ENCODE measurements at places on chromosomes 5 and 9. TPM values are rescaled to one million over a fixed set of nuclear protein-coding genes. Genes with fewer than 3 reads are reported as not detected.

- DNase-seq, result no peak
- no peaks in the 10 kb centered on the region for H3K36me3 ChIP-seq
- peak overlapping the region; percentile 87 for H3K27ac ChIP-seq
- H3K4me3 ChIP-seq, result no peak overlapping the region
- H3K4me1 ChIP-seq, result peaks cover 48% of the 10 kb centered on the region
Observed at GRCh38 chr9:94140791-94141790, 56.8 kb downstream of the PTPDC1 start.

DNA sequence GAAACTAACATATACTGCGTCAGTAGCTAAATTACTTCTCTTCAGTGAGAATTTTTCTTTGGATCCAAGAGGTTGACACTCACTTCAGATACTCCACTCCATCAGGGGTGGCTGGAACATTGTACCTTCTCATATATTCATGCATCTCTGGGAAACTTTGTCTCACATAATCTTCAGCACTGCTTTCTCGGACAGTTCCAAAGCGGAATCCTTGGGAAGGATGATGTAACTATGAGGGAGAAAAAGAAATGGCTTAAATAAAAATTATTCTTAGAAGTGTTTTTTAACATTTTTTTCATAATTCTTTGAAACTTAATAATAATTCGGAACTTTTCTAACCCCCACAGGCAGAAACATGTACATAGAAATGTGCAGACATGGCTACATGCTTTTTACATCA lies 33.4 kb upstream of the PPP3R2 start:
- no peaks in the 10 kb centered on the region for H3K36me3 ChIP-seq
- no peak overlapping the region for H3K4me3 ChIP-seq
- no peak for DNase-seq
- H3K27ac ChIP-seq, result no peak overlapping the region
- H3K4me1 ChIP-seq, result no peaks in the 10 kb centered on the region

DNA sequence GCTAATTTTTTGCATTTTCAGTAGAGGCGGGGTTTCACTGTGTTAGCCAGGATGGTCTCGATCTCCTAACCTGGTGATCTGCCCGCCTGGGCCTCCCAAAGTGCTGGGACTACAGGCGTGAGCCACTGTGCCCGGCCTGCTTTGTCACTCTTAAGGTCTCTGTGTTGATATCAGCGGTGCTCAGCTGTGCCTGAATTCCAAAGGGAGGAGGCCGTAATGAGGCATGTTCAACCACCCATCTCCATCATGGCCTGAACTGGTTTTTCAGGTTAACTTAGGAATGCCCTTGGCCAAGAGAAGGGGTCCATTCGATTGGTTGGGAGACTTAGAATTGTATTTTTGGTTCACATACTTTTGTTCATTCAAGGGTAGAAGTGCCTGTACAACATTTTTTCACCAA lies 22.0 kb downstream of the HSD17B3 start:
- no peaks in the 10 kb centered on the region for H3K27me3 ChIP-seq
- no peaks in the 10 kb centered on the region for H3K36me3 ChIP-seq
- H3K4me3 ChIP-seq, result no peak overlapping the region
- peaks cover 20% of the 10 kb centered on the region for H3K4me1 ChIP-seq
- peak; percentile 92 for DNase-seq

- no peak for DNase-seq
- no peak overlapping the region for H3K4me3 ChIP-seq
- H3K36me3 ChIP-seq, result no peaks in the 10 kb centered on the region
- H3K27me3 ChIP-seq, result no peaks in the 10 kb centered on the region
- H3K27ac ChIP-seq, result no peak overlapping the region
Observed at GRCh38 chr5:126811515-126812198, 34.7 kb downstream of the LMNB1 start.

GRCh38 chr9:134326724-134327601 lies 708 bp downstream of the RXRA start:
- peak overlapping the region; percentile 87 for H3K27ac ChIP-seq
- DNase-seq, result peak; percentile 47
- H3K4me3 ChIP-seq, result peak overlapping the region; percentile 81
- H3K36me3 ChIP-seq, result no peaks in the 10 kb centered on the region
- peaks cover 62% of the 10 kb centered on the region for H3K4me1 ChIP-seq

DNA sequence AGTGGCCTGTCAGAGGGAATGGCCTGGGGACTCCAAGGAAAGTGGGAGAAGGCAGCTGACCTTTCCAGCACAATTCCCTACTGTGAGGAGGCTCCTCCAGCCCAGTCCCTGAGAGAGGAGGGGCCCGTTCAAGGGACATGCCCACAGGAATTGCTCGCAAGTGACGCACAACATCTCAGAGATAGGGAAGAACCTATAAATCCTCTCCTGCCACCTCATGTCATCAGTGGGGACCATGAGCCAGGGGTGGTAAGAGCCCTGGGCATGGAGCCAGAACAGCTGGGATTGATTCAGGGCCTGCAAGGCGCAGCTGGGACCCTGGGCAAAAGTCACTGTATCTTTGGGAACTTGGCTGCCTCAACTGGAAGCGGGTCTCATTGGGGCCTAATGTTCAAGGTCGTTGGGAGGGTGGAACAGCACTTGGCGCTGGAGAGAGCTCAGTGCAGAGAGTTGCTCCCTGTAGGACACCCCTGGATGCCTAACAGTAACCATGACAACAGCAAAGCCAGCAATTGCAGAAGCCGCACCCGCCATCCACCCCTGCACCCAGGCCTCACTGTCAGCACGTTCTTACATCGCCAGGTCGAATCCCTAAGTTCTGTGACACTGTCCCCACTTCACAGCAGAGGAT lies 41.3 kb upstream of the ORM1 start:
- H3K36me3 ChIP-seq, result no peaks in the 10 kb centered on the region
- no peaks in the 10 kb centered on the region for H3K27me3 ChIP-seq
- no peak overlapping the region for H3K4me3 ChIP-seq
- no peaks in the 10 kb centered on the region for H3K4me1 ChIP-seq

GRCh38 chr5:138824924-138825863 lies 49.9 kb downstream of the LRRTM2 start:
- no peak overlapping the region for H3K4me3 ChIP-seq
- peaks cover 14% of the 10 kb centered on the region for H3K36me3 ChIP-seq
- no peak for DNase-seq
- H3K4me1 ChIP-seq, result no peaks in the 10 kb centered on the region

DNA sequence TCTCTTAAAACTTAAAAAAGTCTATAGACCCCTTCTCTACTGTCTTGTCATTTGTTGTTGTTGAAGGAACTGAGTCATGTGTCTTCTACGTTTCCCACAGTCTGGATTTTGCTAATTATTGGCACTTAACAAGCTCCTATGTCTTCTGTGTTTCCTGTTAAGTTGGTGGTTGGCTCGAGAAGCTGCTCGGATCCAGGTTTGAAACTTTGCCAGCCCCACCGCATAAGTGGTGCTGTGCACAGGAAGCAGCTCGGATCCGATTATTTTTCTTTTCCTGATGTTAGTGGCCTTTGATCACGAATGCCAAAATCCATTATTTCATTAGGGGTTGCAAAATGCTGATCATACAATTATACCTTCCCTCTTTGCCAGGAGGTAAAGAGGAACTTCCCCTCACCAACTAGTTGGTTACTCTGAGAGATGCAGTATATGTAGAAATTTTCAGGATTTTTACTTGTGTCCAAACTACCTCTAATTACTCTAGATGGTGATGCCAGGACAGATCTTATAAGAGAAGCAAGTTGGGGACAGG lies 186.5 kb downstream of the NSG2 start:
- H3K4me3 ChIP-seq, result no peak overlapping the region
- H3K36me3 ChIP-seq, result no peaks in the 10 kb centered on the region
- DNase-seq, result peak; percentile 33
- H3K27ac ChIP-seq, result no peak overlapping the region
- no peaks in the 10 kb centered on the region for H3K27me3 ChIP-seq

DNA sequence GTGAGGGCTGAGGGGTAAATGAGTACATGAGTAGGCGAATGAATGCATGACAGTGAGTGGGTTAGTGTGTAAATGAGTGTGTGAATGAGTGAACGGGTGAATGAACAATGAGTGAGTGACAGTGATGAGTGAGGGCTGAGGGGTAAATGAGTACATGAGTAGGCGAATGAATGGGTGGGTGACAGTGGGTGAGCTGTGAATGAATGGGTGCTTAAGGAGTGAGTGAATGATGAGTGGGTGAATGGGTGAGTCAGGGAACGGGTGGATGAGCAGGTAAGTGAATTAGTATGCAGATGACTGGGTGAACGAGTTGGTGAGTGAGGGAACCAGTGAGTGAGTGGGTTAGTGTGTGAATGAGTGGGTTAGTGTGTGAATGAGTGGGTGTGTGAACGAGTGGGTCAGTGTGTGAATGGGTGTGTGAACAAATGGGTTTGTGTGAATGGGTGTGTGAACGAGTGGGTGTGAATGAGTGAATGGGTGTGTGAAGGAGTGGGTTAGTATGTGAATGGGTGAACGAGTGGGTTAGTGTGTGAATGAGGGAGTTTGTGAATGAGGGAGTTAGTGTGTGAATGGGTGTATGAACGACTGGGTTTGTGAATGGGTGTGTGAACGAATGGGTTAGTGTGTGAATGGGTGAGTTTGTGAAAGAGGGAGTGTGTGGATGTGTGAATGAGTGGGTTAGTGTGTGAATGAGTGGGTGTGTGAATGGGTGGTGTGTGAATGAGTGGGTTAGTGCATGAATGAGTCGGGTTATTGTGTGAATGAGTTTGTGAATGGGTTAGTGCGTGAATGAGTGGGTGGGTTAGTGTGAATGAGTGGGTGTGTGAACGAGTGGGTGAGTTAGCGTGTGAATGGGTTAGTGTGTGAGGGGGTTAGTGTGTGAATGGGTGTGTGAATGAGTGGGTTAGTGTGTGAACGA lies 32.9 kb downstream of the NKD2 start:
- DNase-seq, result no peak
- H3K4me1 ChIP-seq, result no peaks in the 10 kb centered on the region
- no peak overlapping the region for H3K4me3 ChIP-seq
- H3K27me3 ChIP-seq, result no peaks in the 10 kb centered on the region
- H3K27ac ChIP-seq, result no peak overlapping the region

GRCh38 chr5:131607418-131607817 lies 27.6 kb downstream of the RAPGEF6 start:
- no peaks in the 10 kb centered on the region for H3K27me3 ChIP-seq
- H3K4me3 ChIP-seq, result no peak overlapping the region
- H3K36me3 ChIP-seq, result peaks cover under 1% of the 10 kb centered on the region
- H3K27ac ChIP-seq, result no peak overlapping the region
- H3K4me1 ChIP-seq, result no peaks in the 10 kb centered on the region

- no peaks in the 10 kb centered on the region for H3K4me1 ChIP-seq
- H3K27ac ChIP-seq, result no peak overlapping the region
- no peaks in the 10 kb centered on the region for H3K36me3 ChIP-seq
- no peak for DNase-seq
- no peaks in the 10 kb centered on the region for H3K27me3 ChIP-seq
- H3K4me3 ChIP-seq, result no peak overlapping the region
Observed at GRCh38 chr5:150234576-150235499, 45.0 kb downstream of the SLC6A7 start.

DNA sequence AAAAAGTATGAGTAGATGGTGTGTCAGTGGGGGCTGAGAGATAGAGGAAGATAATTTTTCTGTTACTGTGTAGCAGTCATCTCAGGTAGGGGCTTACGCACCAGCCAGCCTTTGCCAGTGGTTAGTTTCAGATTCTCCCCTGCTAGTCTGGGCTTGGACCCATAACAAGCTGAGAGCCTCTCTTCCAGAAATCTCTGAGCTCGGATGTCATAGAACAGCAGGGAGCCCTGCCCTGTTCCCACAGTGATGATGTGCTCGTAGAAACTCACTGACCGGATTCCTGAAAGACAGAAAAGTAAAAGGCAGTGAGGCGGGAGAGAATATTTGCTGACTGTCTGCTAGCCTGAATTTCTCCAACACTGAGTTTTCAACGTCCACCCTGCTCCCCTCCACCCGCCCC lies 37.2 kb downstream of the DCAF12 start:
- H3K27ac ChIP-seq, result no peak overlapping the region
- no peak for DNase-seq
- H3K4me3 ChIP-seq, result no peak overlapping the region
- H3K36me3 ChIP-seq, result peaks cover 56% of the 10 kb centered on the region
- no peaks in the 10 kb centered on the region for H3K4me1 ChIP-seq

GRCh38 chr5:174798551-174798951 lies 74.2 kb downstream of the MSX2 start:
- DNase-seq, result no peak
- no peak overlapping the region for H3K4me3 ChIP-seq
- no peak overlapping the region for H3K27ac ChIP-seq
- H3K4me1 ChIP-seq, result no peaks in the 10 kb centered on the region

GRCh38 chr5:594226-594860 lies 17.8 kb upstream of the CEP72 start:
- H3K36me3 ChIP-seq, result no peaks in the 10 kb centered on the region
- H3K4me3 ChIP-seq, result no peak overlapping the region
- no peak overlapping the region for H3K27ac ChIP-seq
- no peaks in the 10 kb centered on the region for H3K27me3 ChIP-seq
- H3K4me1 ChIP-seq, result no peaks in the 10 kb centered on the region

- no peaks in the 10 kb centered on the region for H3K4me1 ChIP-seq
- H3K27me3 ChIP-seq, result no peaks in the 10 kb centered on the region
- H3K27ac ChIP-seq, result no peak overlapping the region
- no peak overlapping the region for H3K4me3 ChIP-seq
- DNase-seq, result no peak
- no peaks in the 10 kb centered on the region for H3K36me3 ChIP-seq
Observed at GRCh38 chr5:175624316-175624715, 33.6 kb upstream of the HRH2 start.

- H3K4me3 ChIP-seq, result no peak overlapping the region
- H3K27me3 ChIP-seq, result no peaks in the 10 kb centered on the region
- H3K27ac ChIP-seq, result no peak overlapping the region
- DNase-seq, result no peak
Observed at GRCh38 chr5:41787265-41787664, 83.0 kb downstream of the OXCT1 start.

DNA sequence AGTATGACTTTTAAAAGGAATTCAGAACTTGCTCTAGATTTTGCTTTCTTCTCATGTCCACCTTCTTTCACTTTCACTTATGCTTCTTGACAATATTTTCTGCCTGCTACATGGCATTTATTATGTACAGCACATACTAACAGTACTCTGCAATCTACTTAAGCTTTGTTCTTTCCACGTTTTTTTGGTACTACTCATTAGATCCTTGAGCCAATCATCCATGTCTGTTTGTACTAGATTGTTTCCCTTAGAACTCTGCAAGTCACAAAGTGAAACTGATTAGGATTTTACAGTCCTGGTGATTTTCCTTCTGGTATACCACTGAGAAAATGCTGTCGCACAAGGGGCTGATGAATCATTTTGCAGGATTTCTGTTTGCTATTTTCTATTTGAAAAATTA lies 78.3 kb downstream of the PARP8 start:
- no peak overlapping the region for H3K4me3 ChIP-seq
- H3K27ac ChIP-seq, result peak overlapping the region; percentile 69
- no peaks in the 10 kb centered on the region for H3K36me3 ChIP-seq
- peaks cover 24% of the 10 kb centered on the region for H3K4me1 ChIP-seq
- DNase-seq, result no peak
- no peaks in the 10 kb centered on the region for H3K27me3 ChIP-seq

- no peaks in the 10 kb centered on the region for H3K4me1 ChIP-seq
- no peaks in the 10 kb centered on the region for H3K36me3 ChIP-seq
- H3K27me3 ChIP-seq, result no peaks in the 10 kb centered on the region
- no peak overlapping the region for H3K4me3 ChIP-seq
- no peak for DNase-seq
Observed at GRCh38 chr5:166200532-166200931, 2090.9 kb upstream of the WWC1 start.

The DBH gene
- not detected for total RNA-seq

The PCDHA9 gene
- 0.24 TPM for total RNA-seq

The ADAMTS13 gene
- total RNA-seq, result 1.5 TPM

The LIFR gene
- total RNA-seq, result 259 TPM

The LMX1B gene
- total RNA-seq, result 1.0 TPM

The SVEP1 gene
- total RNA-seq, result 15.5 TPM

The GALNT10 gene
- 33.3 TPM for total RNA-seq

All from thyroid gland (tissue), 4 donors.